ENCODE measurements at places on chromosomes 11 and 22. TPM values are rescaled to one million over a fixed set of nuclear protein-coding genes. Genes with fewer than 3 reads are reported as not detected.

DNA sequence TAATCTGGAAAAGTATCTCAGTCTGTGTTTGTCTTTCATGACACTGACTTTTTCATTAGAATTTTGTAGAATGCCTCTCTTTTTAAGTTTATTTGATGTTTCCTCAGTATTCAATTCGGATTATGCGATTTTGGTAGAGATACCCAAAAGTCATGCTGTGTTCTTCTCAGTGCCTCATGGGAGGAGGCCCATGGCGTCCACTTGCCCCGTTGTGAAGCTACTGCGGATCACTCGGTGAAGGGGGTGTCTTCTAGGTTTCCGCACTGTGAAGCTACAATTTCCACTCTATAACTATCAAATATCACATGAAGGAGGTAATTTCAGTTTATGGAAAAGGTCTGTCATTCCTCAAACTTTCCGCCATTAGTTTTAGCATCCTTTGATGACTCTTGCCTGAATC is 794.0 kb downstream of the TBC1D22A start:
- H3K4me3 ChIP-seq: no peak overlapping the region
- H3K36me3 ChIP-seq: peaks cover 4% of the 10 kb centered on the region
- H3K27ac ChIP-seq: no peak overlapping the region
- no peak for DNase-seq

DNA sequence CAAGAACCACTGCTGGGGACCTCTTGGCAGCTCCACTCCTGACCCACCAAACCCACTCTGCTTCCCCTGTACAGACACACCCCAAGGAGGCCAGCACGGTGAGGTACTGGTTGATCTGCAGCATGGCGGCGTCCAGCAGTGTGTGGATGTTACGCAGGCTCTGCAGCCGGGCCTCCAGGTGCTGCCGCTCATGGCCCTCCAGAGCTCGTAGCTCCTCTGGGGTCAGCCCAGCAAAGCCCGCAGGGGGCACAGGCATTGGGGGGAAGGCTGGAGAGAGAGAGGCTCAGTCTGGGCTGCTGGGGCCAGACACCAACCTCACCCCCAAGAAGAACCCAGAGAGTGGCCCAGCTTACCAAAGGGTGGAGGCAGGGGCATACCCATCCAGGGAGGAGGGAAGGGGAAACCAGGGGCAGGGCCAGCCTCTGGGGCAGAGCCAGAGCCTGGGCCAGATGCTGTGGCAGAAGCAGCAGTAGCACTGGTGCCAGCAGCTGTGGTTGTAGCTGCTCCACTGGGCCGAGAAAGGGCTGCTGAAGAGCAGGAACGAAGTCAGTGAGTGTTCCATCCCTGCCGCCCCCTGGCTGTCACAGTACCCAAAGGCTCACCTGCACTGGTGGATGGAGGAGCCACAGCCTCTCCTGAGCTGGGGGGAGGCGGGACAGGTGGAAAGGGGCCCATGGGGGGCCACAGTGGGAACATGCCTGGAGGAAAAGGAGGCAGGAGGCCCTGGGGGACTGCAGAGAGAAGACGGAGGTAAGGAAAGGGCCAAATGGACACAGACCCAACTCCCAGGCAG is 4.5 kb downstream of the SYVN1 start:
- no peak overlapping the region for H3K4me3 ChIP-seq
- peaks cover 14% of the 10 kb centered on the region for H3K4me1 ChIP-seq
- 0 out of 2 replicates have a peak, but pooled peaks cover 3% of the 10 kb centered on the region for H3K27me3 ChIP-seq
- H3K27ac ChIP-seq: no peak overlapping the region

- peaks cover 17% of the 10 kb centered on the region for H3K27me3 ChIP-seq
- no peak overlapping the region for H3K4me3 ChIP-seq
- no peak overlapping the region for H3K27ac ChIP-seq
- DNase-seq: no peak
- H3K4me1 ChIP-seq: peaks cover 33% of the 10 kb centered on the region
Observed at GRCh38 chr11:2693271-2694261, 6.2 kb downstream of the KCNQ1OT1 start.

GRCh38 chr11:112841729-112842128 is 119.5 kb upstream of the NCAM1 start:
- H3K27me3 ChIP-seq: no peaks in the 10 kb centered on the region
- no peak for DNase-seq

The OR51L1 gene
- total RNA-seq: not detected

The TRIM51 gene
- total RNA-seq: not detected

- no peak overlapping the region for H3K4me3 ChIP-seq
- H3K27ac ChIP-seq: no peak overlapping the region
- DNase-seq: peak; percentile 33
- H3K27me3 ChIP-seq: peaks cover 3% of the 10 kb centered on the region
- no peaks in the 10 kb centered on the region for H3K36me3 ChIP-seq
- peaks cover 4% of the 10 kb centered on the region for H3K4me1 ChIP-seq
Observed at GRCh38 chr11:70456921-70457532, 58.7 kb downstream of the CTTN start.

Measured in HFFc6 (cell line).